ENCODE measurements at places on chromosomes 3 and 15. TPM values are rescaled to one million over a fixed set of nuclear protein-coding genes. Genes with fewer than 3 reads are reported as not detected.

Gene KIF7
- 1.8 TPM for total RNA-seq

Gene MFN1
- total RNA-seq = 36.1 TPM

Gene SCAMP5
- 0.31 TPM for total RNA-seq

Gene KLHL40
- not detected for total RNA-seq

Gene CRABP1
- total RNA-seq = 0.40 TPM

Gene KBTBD13
- total RNA-seq = 0.11 TPM

Gene SAXO2
- total RNA-seq = 5.7 TPM

Gene CYP19A1
- 1.6 TPM for total RNA-seq

Gene LRRN1
- total RNA-seq = 0.25 TPM

Gene RLBP1
- not detected for total RNA-seq

Gene STXBP5L
- not detected for total RNA-seq

GRCh38 chr3:72152551-72153476 lies 367.9 kb upstream of the PROK2 start:
- DNase-seq = peak; percentile 52

DNA sequence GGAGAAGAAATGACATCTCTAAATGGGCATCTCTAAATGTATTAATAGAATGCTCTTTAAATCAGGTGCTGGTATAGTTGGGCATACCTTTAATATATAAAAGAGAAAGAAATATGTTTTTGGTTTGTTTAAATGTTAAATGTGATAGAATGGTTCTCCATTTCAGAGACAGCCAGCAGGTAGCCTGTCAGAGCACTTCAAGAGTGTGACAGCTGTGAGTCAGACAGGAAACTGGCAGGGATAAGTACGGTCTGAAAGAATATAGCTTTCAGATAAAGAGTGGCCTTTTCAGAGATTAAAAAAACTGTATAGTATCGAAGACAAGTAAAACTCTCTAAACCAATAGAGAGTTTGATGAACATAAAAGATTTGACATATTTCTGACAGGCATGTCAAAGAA lies 654.1 kb downstream of the IGSF11 start:
- no peak for DNase-seq

GRCh38 chr3:184004476-184004875 lies 13.2 kb downstream of the ABCC5 start:
- no peak for DNase-seq

GRCh38 chr3:47475029-47475569 lies 642 bp downstream of the SCAP start:
- peak; percentile 23 for DNase-seq

- DNase-seq = no peak
These were observed 452.0 kb downstream of the MFSD1 start for GRCh38 chr3:159253860-159254259.

DNA sequence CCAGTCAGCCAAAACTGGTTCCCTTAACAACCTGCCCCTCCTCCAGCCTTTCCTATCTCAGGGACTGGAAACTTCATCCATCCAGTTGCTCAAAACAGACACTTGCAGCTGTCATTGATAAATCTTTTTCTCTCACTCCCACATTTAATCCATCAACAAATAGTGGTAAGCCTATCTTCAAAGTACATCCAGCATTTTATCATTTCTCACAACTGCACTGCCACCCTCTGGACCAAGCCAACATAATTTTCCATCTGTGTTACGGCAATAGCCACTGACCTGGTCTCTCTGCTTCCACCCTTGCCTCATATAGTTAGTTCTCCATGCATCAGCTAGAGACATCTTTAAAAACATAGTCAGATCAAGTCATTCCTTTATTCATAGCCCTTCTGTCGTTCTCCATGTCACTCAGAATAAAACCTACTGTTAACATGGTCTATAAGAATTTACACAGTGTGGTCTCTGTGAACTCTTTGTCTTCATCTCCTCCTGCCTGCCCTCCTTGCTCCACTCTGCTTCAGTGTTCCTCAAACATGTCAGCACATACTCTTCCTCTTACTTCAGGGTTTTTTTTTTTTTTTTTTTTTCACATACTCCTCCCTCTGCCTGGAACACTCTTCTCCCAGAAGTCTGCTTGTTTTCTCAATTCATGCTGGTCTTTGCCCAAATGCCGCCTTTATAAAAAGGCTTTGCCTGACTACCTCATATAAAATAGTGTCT lies 102.5 kb upstream of the COL6A5 start:
- peak; percentile 49 for DNase-seq

- DNase-seq = no peak
These were observed 348.5 kb upstream of the UMPS start for GRCh38 chr3:124381575-124382333.
